ENCODE measurements at places on chromosomes 13 and 19. TPM values are rescaled to one million over a fixed set of nuclear protein-coding genes. Genes with fewer than 3 reads are reported as not detected.

MYO16 gene
- 1.7 TPM for total RNA-seq

- DNase-seq = no peak
These were observed 17.7 kb downstream of the PLEKHF1 start for GRCh38 chr19:29683009-29683408.

NR2C2AP gene
- 6.3 TPM for total RNA-seq

- DNase-seq = peak; percentile 62
These were observed 14.8 kb downstream of the OPA3 start for GRCh38 chr19:45569619-45570421.

DNA sequence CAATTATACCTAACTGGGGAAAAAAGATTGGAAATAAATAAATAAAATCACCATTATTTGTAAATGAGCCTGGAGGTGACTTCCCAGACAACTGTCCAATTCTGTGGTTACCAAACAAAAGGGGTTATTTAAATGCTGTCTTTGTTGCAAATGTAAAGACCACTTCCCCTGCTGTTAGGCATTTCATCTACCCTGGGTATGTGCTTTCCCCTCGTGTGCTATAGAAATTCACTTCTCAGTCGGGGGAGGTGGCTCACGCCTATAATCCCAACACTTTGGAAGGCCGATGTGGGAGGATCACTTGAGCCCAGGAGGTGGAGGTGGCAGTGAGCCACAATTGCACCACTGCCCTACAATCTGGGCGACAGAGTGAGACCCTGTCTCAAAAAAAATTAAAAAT is 101.9 kb upstream of the AKAP11 start:
- no peak for DNase-seq

DNA sequence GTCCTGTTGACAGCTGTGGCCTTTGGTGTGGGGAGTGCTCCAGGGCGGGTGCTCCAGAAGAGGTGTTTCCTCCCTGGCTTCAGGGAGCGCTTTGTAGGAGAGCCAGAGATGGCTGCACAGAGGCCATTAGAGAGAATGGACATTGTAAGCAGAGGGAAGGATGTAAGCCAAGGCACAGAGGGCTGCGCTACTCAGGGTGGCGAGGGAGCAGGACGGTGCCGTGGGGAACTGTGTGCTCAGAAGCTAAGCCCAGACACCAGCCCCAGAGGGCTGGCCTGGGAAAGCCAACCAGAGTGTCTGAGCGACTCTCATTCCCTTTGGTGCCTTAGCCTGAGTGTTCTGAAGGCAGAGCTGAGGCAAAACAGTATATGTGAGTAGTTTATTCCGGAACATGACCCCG is 92.2 kb downstream of the TSHZ3 start:
- DNase-seq = no peak

RGCC gene
- 45.8 TPM for total RNA-seq

- DNase-seq = no peak
These were observed 4.1 kb downstream of the ARHGEF1 start for GRCh38 chr19:41886761-41887710.

- no peak for DNase-seq
These were observed 1.1 kb downstream of the RUBCNL start for GRCh38 chr13:46385946-46386345.

DNA sequence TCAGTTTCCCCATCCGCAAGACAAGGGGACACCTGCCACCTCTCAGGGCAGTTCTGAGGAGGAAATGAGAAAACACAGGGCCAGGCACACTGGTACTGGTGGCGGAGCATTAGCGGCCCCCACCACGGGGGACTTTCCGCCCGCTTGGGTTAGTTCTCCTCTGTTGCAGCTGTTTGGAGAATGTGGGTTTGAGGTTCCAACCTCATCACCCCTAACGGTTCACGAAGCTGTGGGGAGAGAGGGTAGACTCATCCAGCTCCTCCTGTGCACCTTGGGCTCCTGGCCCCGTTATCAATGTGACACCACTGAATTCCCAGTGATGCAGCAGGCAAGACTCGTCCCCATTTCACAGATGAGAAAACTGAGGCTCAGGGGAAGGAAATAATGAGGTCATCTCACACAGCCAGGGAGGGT is 10.3 kb downstream of the PTPRS start:
- DNase-seq = no peak

GRCh38 chr19:57351867-57352266 is 796 bp downstream of the ZNF304 start:
- DNase-seq = no peak

DNA sequence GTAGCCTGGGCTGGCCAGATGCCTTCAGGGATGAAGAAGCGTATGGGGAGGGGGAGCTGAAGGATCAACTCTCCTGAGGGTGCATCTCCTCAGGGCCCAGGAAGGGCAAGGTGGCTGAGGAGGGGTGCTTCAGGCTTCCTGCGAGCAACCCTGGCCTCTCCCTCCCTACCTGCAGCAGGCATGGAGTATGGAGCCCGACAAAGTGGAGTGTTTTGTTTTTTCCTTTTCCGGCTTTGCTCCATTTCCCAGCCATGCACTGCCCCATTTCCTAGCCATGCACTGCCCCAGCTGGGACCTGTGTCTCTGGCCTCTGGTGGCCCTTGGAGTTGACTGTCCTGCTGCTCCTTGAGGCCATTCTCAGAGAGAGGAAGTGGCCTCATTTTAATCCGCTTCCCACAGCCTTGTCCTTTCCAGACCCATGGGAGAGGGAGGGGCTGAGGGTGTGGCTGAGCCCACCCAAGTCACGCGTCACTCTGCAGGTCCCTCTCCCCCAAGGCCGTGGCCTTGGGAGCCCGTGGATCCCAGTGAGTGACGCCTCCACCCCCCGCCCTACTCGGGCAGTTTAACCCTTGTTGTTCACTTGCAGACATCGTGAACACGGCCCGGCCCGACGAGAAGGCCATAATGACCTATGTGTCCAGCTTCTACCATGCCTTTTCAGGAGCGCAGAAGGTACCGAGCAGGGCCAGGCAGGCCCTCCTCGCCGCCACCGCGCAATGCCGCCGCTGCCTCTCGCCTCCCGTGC is 34.4 kb downstream of the CAPN12 start:
- no peak for DNase-seq

DNA sequence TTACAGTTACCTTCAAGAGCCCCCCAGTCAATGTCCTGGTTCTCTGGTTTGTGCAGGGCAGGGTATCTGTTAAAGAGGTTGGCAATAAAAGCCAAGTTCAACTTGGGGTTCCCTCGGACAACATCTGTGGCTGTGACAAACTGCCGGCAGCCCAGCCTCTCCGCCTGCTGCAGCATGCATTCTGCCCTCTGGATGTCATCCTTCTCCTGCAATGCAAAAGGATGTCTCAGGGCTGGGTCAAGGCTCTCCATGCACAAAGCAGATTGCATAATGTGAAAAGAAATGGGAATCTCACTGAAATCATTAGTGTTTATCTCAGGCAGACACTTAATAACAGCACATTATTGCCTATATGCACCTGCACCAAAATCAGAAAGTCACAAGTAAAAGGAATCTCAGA is 35.1 kb downstream of the LCP1 start:
- DNase-seq = no peak

ATP8A2 gene
- total RNA-seq = 0.27 TPM

SHD gene
- total RNA-seq = 0.16 TPM

GRCh38 chr19:1911995-1912394 is 6.8 kb downstream of the ADAT3 start:
- no peak for DNase-seq

- DNase-seq = no peak
These were observed 132.4 kb downstream of the USP12 start for GRCh38 chr13:27039171-27039701.

- DNase-seq = no peak
These were observed 1381.9 kb downstream of the EFNB2 start for GRCh38 chr13:105153611-105154010.

- no peak for DNase-seq
These were observed 207.4 kb upstream of the SOX1 start for GRCh38 chr13:111859354-111860230.

- DNase-seq = no peak
These were observed 16.4 kb downstream of the POLRMT start for GRCh38 chr19:616747-617526.

DNA sequence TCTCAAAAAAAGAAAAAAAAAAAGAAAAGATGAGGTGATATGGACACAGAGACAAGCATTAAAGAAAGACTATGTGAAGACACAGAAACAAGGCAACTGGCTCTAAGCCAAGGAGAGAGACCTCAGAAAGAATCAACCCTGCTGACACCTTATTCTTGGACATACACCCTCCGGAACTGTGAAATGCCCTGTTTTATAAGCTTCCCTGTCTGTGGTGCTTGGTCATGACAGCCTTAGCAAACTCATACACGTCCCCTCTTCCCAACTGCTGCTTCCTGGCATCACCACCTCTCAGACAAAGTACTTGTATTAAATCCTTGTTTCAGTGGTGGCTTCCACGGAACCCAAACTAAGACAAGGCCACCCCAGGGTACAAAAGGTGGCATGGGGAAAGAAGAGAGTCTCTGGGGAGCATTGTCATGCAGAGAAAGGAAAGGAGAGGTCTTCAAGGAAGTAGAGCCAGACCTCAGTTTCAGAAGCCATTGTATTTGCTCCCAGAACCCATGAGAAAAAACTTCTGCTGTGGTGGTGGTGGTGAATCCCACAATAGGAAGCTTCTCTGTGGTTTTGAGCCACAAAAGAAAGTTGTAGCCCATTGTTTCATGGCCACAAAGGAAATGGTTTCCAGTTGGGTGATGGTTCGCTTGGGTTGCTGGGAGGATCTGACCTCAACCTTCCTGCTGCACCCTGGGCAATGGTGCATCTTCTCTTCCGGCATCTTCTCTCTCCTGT is 16.3 kb upstream of the TSPAN16 start:
- DNase-seq = no peak

- no peak for DNase-seq
These were observed 21.8 kb upstream of the OBI1 start for GRCh38 chr13:78680576-78681350.

GRCh38 chr13:51564671-51565070 is 19.6 kb upstream of the WDFY2 start:
- no peak for DNase-seq

All from left ventricle myocardium inferior (tissue), 1 donor.